ENCODE measurements at places on chromosomes 13 and 19.

- no peak for DNase-seq
Measured at GRCh38 chr13:51050021-51050830, 60.8 kb downstream of the C13orf42 start.

GRCh38 chr13:95323930-95324662 lies 22.8 kb upstream of the ABCC4 start:
- DNase-seq, result no peak

DNA sequence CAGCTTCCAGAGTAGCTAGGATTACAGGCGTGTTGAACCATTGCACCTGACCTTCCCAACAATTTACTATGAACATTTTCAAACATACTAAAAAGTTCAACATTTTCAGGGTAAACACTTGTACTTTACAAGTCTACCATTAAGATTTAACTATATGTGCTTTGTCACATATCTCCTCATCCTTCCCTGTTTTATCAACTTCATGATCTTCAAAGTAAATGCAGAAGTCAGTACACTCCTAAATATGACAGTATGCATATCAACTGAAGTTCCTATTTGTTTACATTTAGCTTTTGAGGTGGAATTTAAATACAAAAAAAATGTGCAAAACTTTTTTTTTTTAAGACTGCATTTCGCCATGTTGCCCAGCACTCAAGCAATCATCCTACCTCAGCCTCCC lies 18.5 kb downstream of the LNX2 start:
- no peak for DNase-seq

- DNase-seq, result no peak
Measured at GRCh38 chr19:58385313-58385890, 1.7 kb upstream of the RPS5 start.

GRCh38 chr13:105579821-105580710 lies 955.4 kb downstream of the EFNB2 start:
- DNase-seq, result no peak

- DNase-seq, result no peak
Measured at GRCh38 chr13:110135977-110136597, 170.9 kb downstream of the COL4A1 start.

- DNase-seq, result no peak
Measured at GRCh38 chr19:38619361-38620174, 580 bp downstream of the EIF3K start.

- DNase-seq, result no peak
Measured at GRCh38 chr13:51193387-51193786, 28.8 kb upstream of the FAM124A start.

- no peak for DNase-seq
Measured at GRCh38 chr13:59750860-59751259, 412.9 kb downstream of the DIAPH3 start.

DNA sequence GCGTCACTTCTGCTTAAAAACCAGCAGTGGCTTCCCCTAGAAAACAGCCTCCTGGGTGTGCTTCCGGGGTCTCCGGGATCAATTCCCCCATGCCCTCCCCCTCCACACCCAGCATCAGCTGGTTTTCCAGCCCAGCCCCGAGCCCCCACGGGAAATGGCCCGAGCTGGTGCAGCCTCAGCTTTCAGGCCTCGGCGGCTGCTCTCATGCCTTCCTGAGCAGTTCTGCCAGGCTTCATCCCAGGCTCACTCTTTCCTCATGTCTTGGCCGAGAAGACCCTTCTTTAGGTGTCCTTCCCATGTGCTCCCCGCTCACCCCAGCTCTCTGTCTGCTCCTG lies 103.1 kb upstream of the RNF113B start:
- DNase-seq, result no peak

- DNase-seq, result no peak
Measured at GRCh38 chr13:96821971-96822370, 172.3 kb downstream of the OXGR1 start.

DNA sequence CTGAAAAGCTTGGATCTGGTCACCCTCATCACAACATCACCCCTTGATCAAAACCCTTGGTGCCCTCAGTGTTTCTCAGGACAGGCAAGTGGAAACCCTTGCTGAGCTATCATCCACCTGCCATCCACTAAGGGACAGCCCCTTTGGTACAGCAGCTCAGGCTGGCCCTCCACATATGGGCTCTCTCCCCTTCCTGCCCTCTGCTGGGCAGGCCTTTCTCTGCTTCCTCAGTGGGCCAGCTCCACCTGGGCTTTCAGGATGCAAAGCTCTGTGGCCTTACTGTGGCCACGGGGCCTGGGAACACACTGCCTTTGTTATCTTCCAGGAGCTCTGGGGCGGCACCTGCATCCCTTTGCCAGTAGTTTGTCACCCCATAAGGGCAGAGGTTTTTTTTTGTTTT lies 4.9 kb downstream of the SUGP1 start:
- DNase-seq, result no peak

GRCh38 chr13:50275392-50276063 lies 260.3 kb downstream of the KCNRG start:
- no peak for DNase-seq

- peak; percentile 71 for DNase-seq
Measured at GRCh38 chr19:13234518-13234917, 84.3 kb downstream of the IER2 start.

DNA sequence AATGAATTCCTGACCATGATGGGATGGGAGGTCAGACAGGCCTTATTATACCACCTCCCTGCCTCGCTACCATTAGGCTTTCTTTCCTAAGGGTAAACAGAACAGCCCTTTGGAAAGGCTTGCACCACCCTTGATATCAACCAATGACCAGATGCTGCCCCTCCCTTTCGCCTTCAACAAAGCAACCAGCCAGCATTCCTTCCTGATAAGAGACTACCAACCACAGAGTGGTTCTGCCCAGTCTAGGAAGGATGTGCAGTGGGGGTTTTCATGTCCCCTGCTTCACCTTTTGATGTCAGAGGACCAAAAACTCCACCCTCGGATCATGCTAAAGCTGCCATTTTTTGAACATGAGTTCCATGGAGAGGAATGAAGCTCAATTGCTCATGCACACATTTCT lies 21.7 kb downstream of the TEX30 start:
- no peak for DNase-seq

DNA sequence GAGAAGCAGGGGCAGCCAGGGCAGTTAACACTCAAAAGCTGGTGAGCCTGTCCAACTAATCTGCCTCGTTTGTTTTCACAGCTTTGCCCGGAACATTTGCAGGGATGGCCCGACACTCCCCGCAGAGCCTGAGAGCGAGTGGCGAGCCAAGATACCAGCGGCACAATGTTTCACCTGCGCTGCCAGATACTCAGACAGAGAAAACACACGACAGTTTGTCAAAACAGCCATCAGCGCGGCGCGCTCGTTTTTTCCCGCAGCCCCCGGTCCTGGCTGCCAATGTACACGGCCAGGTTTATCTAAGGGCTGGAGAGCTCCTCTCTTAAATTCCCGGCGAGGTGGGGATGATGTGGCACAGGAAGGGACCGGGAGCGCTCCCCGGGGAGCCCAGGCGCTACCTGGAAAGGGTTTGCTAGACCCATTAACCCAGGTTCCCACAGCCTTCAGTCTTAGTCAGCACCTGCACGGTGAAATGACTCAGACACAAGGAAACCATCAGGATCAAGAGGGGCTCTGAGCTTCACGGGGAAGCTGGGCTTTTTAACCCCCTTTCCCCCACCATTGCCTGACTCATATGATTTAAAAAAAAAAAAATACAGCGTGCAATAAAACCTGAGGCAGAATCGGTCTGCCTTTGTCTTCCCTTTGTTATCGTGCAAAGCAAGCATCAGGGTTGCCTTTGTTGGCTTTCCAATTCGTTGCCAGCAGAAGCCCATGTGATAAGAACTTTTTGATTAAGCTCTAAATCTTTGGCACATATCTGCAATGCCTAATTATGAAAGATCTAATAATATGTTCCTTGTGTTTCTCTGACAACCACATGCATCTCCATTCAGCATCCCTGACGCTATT lies 186.2 kb downstream of the EFNB2 start:
- no peak for DNase-seq

DNA sequence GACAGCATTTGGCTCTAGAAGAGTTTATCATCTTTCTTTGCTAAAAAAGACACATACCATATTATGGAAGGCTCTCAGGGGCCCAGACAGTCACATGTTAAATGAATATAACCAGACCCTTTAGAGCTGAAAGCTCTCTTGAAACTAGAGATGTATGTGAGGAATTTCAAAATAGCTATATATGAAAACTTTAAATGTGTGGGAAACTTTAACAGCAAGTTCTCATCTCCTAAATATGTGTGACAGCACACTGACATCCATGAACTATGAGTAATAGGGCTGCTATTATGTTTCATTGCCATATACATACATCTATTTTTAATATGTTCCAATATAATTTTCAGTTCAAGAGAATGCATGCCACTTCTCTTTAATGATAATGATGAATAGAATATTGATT lies 509.5 kb downstream of the GPC6 start:
- no peak for DNase-seq

DNA sequence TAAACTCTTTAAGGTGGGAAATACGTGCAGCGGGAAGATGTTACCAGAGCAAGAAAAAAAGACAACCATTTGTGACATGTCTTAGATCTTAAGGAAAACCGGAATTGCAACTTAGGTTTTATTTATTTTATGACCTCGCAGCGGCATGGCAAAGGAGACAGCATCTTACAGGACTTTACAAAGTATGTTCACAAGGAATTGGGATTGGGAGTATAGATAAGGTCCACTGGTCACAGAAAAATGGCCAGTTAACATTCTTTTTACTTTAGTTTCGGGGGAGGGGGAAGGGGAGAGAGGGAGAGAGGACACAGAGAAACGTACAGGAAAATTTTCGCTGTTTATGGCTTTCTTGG lies 104.5 kb upstream of the DIAPH3 start:
- DNase-seq, result no peak

- no peak for DNase-seq
Measured at GRCh38 chr13:40432018-40432978, 234.1 kb downstream of the FOXO1 start.
